ENCODE measurements at places on chromosomes 3 and 15.

DNA sequence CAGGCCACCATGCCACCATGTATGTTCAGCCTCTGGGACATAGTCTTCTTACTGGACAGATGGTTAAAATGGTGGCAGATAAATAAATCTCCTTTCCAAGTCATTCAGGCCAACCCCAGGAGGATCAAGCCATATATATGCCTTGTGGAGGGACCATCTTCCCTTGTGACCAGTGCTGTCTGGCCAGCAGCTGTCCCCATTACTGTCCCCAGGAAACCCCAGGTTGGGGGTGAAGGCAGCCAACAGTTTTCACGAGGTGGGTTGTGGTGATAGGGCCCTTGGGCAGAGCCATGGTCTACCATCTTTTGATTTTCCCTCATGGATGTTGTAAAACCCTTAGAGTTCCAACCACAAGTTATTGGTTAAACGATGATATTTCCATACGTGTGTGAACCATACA, 48.7 kb upstream of the PCSK6 start:
- ATAC-seq = no peak

- peak; percentile 39 for ATAC-seq
These were observed 318.6 kb downstream of the SUCLG2 start for GRCh38 chr3:67335813-67336212.

DNA sequence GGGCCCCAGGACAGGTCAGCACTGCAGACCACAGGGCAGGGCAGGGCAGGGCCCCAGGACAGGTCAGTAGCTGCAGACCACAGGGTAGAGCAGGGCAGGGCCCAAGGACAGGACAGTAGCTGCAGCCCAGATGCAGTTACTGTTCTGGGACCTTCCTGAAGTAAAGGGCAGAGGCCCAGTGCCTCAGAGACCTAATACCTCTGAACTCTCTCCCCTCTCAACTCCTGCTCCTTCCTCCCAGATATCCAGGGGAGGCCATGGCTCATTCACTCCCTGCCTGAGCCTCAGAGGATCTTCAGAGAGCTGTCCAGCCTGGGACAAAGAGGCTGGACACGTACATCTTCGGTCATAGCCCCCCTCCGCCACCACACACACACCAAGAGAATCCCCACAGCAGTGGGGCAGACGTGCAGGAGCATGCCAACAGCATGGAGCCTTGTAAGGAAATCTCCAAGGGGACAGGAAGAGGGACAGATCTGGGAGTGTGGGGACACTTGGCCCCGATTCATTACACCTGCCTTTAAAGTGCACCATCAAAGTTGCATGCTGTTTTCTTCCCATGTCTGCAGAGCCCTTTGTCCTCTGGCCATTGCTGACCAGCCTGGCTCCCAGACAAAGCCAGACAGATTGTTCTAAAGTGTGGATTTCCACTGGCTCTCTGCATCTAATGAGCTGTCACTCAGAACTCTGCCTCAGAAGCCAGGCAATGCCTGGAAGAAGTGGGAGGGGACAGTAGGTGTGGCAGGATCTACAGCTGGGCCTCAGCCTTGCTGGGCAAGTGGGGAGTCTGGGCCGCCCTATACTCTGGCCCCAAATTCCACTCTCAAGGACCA, 24.2 kb upstream of the BUB1B start:
- ATAC-seq = no peak

- no peak for ATAC-seq
These were observed 52.2 kb upstream of the CSTA start for GRCh38 chr3:122272879-122273278.

- no peak for ATAC-seq
These were observed 94.4 kb downstream of the TFG start for GRCh38 chr3:100803711-100804110.

DNA sequence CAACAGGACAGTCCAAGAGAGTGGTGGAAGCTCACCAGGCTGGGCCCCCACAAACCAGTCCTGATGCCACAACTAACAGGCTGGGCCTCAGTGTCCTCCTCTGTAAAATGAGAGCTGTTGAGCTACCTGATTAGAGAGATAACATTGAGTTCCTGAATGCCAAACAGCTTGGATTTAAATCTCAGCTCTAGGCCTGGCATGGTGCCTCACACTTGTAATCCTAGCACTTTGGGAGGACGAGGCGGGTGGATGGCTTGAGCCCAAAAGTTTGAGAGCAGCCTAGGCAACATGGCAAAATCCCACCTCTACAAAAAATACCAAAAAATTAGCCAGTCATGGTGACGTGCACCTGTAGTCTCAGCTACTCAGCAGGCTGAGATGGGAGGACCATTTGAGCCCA, 20.1 kb upstream of the TMCC1 start:
- ATAC-seq = no peak

DNA sequence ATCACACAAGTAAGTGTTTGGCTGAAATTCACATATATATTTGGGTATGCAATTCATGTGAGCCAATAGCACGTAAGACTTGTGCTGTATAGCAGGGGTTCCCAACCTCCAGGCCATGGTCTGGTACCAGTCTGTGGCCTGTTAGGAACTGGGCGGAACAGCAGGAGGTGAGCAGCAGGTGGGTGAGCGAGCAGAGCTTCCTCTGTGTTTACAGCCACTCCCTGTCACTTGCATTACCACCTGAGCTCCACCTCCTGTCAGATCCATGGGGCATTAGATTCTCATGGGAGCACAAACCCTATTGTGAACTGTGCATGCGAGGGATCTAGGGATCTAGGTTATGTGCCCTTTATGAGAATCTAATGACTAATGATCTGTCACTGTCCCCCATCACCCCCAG, 59.7 kb downstream of the MAP3K13 start:
- ATAC-seq = no peak

GRCh38 chr3:157353652-157354051, 83.0 kb upstream of the PTX3 start:
- ATAC-seq = no peak

GRCh38 chr3:64460141-64460730, 227.6 kb downstream of the ADAMTS9 start:
- ATAC-seq = no peak

- ATAC-seq = peak; percentile 38
These were observed 79.3 kb downstream of the ATP10A start for GRCh38 chr15:25783607-25784540.

DNA sequence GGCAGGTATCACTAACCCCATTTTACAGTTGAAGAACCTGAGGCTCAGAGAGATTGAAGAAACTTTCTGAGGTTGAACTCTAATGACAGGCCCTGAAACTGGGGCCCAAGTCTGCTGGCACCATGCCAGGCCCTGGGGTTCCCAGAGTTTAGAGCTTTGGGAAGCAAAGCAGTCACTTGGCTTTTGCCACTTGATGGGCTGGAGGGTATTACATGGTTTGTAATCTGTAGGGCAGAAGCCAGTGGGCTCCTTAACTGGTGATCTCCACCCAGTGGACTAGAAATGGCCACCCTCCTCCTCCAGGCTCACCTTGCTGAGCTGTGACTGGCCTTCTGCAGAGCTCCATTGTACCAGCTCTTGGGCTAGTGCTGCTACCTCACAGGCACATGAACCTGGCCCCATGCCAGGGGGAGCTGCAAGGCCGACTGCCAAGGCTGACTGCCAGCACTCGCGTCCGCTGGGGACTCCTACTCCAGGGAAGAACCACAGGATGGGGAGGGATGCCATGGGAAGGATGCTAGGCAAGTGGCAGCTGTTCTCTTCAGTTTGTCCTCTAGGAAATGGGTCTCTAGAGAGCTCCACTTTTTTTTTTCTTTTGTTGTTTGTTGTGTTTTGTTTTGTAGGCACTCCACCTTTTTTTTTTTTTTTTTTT, 104.8 kb downstream of the ETFA start:
- ATAC-seq = no peak

DNA sequence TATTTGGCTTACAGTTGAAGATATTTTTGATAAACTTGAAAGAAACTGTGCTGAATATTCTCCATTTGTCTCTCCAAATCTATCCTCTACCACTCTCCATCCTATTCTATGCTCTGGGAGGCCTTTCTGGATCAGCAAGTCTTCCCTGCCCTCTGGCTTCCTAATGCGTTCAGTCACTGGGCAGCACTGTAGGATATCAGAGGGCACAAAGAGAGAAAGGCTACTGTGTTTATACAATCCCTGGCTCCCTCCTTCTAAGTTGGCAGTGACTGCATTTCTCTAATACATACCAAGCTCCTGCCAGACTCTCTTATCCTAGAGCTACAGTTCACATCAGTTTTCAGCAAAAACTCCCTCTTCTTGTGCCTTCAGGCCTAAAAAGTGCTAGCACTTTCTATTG, 102.1 kb upstream of the FHIT start:
- no peak for ATAC-seq

DNA sequence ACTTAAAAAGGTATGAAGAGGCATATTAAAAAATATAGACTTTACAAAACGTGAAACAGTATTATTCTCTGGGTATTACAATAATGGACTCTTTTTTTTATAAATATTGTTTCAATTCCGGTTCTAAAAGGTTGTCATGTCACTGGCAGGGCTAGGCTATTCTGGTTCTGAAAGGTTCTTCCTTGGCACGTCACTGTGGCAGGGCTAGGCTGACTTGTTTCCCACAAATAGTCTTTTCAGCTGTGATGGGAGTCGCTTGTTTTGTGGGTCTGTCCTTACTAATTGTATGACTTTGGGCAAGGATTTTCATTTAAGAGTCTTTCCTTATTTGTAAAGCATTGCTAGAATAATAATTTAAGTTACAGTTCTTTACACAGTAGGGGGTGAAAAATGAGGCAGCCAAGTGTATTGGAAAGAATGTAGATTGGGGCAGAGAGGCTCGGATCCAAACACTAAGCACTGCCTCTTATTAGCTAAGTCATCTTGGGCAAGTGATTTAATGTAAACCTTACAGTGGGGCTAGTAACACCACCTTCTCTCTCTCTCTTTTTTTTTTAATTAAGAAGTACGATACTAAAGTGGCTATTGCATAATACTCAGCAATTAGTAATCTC, 12.4 kb upstream of the MELTF start:
- no peak for ATAC-seq

DNA sequence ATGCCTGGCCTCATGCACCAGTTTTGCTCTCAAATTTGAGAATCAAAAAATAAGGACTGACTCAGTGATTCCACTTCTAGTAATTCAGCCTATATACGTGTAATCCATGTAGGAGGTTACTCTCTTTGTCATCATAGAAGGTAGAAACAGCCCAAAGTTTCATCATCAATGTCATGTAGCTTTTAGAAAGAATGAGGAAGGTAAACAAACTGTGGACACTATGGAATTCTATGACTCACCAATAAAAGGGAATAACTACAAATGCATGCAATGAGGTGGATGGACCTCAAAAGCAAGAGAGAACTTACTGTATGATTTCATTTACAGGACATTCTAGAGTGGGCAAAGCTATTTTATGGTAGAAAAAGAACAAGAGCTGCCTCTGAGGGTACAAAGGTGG, 93.2 kb upstream of the LRIG1 start:
- no peak for ATAC-seq

- ATAC-seq = no peak
These were observed 15.8 kb upstream of the NSMCE3 start for GRCh38 chr15:29285386-29285785.

- no peak for ATAC-seq
These were observed 51.9 kb downstream of the SCN5A start for GRCh38 chr3:38597502-38598060.

DNA sequence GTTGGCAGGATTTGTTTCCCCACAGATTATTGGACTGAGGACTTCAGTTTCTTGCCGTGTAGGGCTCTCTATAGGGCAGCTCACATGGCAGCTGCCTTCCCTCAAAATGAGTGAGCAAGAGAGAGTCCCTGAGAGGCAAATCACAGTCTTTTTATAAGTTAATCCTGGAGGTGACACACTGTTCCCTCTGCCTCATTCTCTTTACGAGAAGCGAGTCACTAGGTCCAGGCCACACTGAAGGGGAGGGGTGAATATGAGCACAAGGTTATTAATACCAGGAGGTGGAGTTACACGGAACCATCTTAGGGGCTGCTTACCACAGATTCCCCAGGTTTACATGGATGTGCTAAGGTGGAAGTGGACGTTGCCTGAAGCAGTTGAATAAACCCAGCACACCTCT, 77.0 kb downstream of the LPP start:
- ATAC-seq = no peak

DNA sequence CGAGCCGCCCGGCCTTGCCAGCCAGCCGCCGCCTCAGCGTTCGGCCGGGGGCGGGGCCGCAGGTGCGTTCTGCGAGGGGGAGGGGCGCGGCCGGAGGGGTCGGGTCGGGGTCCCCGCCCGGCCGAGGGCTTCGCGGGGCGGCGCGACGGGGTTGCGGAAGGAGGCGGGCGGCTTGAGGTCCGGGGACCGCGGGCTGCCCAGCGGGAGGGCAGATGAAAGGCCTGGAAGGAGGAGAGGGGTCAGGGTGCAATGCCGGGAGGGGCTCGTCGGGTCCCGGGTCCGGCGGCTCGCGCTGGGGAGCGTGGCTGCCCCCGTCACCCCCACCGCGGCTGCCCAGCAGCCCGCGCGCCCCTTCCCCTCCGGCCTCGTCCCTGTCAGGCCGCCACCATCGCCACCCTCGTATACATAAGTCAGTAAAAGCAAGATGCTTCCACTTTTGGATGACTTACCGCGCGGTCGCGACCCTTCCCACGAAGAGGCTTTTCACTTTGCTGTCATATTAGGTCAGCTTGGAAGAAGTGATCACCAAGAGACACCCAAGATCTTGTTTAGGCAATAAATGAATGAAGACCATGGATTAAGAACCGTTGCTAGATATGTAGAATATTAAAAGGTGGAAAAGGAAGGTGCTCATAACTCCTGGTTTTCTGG, 620 bp upstream of the ANP32A start:
- peak; percentile 10 for ATAC-seq

GRCh38 chr3:96863129-96863740, 48.8 kb downstream of the EPHA6 start:
- ATAC-seq = no peak

DNA sequence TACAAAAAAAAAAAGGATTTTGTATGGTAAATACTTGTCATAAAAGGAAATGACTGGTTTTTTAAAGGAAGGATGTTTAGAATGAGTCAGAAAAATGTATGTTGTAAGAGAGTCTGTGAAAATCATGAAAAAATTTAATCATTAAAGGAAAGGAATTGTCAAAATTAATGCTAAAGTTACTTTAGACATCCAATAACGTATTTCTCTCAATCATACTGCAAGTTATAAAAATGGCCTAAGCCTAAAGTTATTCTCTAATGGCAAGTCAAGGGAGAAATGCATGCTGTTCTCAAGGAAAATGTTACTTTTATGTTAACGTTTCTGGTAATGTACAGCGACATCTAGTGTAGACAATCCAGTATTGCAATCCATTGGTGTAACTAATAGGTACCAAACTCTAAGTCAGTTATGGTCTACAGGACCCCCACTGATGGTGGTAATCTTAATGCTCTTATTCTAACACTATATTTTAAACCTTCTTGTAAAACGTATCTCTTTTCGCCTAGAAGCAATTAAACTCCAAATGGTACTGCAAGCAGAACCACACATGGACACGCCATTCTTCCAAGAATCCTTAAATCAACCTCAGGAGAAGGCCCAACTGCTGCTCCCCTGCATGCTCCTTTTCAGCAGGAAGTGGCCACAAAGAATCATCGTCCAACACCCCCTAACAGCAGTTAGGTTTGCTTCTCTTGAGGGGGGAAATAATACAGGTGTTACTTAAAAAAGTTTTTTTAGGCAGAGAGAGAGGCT, 35.2 kb downstream of the NCEH1 start:
- no peak for ATAC-seq

DNA sequence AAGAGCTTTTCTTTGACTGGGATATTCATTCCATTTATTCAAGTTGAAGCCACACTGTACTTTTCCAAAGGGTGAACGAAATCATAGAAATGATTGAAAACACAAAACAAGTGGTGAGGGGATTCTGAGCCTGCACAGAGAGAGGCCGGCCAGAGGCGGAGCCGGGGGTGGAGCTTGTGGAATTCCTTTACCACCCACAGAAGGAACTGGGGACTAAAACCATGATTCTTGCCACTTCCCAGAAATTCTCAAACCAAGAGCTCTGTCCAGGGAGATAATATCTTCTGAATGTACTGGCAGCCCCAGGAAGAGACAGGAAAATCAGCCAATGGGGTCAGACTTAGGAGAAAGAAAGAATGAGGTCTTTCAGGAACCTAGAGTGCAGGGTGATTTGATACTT, 20.8 kb downstream of the FBN1 start:
- ATAC-seq = no peak
